Astrocyte (in vitro differentiated cells and primary cell): ENCODE measurements at places on chromosomes 13 and 19. TPM values are rescaled to one million over a fixed set of nuclear protein-coding genes. Genes with fewer than 3 reads are reported as not detected.

- H3K27ac ChIP-seq, result no peak overlapping the region
- no peaks in the 10 kb centered on the region for H3K27me3 ChIP-seq
- DNase-seq, result no peak
- peaks cover 12% of the 10 kb centered on the region for H3K4me1 ChIP-seq
Observed at GRCh38 chr19:18941628-18942354, 774 bp upstream of the HOMER3 start.

GRCh38 chr19:10005632-10006334 is 4.5 kb downstream of the COL5A3 start:
- DNase-seq, result no peak
- no peaks in the 10 kb centered on the region for H3K36me3 ChIP-seq

GRCh38 chr19:41883463-41883820 is 458 bp downstream of the ARHGEF1 start:
- peak overlapping the region; percentile 79 for H3K4me3 ChIP-seq
- H3K27ac ChIP-seq, result no peak overlapping the region
- H3K27me3 ChIP-seq, result no peaks in the 10 kb centered on the region
- H3K36me3 ChIP-seq, result no peaks in the 10 kb centered on the region
- H3K4me1 ChIP-seq, result peaks cover 31% of the 10 kb centered on the region

The SWSAP1 gene
- 1.7 and 1.8 TPM in 2 replicates for total RNA-seq

The SIGLEC8 gene
- not detected in 2 replicates for total RNA-seq

GRCh38 chr13:43522788-43523187 is 264.0 kb downstream of the ENOX1 start:
- DNase-seq, result peak; percentile 77
- H3K36me3 ChIP-seq, result no peaks in the 10 kb centered on the region
- no peak overlapping the region for H3K27ac ChIP-seq
- no peaks in the 10 kb centered on the region for H3K4me1 ChIP-seq
- H3K4me3 ChIP-seq, result no peak overlapping the region

DNA sequence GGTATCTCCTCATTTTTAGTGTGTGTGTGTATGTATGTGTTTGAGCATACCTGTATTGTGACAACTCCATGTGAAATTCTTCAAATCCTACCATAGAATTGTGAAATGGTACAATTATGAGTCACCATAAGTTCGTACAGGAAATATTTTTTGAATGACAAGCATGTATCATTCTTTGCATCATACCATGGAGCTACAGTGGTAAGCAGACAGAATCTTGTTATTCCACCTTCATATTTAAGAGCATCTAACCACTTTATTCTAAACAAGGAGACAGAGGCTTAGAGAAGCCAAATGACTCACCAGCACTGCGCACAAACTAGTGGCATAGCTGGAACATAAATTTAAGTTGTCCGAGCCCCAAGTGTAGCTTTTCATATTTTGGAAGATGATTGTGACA is 4.5 kb upstream of the EPSTI1 start:
- H3K36me3 ChIP-seq, result no peaks in the 10 kb centered on the region
- H3K4me3 ChIP-seq, result no peak overlapping the region
- no peak overlapping the region for H3K27ac ChIP-seq
- DNase-seq, result peak; percentile 77

The ZNF541 gene
- not detected in 2 replicates for total RNA-seq

The DKKL1 gene
- total RNA-seq, result 0.89 and 1.1 TPM in 2 replicates

DNA sequence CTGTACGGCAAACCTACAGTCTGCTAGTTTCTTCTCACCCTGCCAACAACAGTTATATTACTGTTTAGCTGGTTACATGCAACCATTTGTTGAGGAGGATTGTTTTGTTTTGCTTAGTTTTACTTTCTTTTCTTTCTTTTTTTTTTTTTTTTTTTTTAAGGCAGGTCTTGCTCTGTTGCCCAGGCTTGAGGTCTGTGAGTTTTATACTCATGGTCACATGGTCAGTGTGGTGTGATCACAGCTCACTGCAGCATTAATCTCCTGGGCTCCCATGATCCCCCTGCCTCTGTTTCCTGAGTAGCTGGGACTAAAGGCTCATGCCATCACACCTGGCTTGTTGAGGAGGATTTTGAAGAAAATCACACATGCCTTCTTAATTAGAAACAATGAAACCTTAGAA is 505.6 kb downstream of the GPC5 start:
- no peaks in the 10 kb centered on the region for H3K4me1 ChIP-seq
- no peaks in the 10 kb centered on the region for H3K36me3 ChIP-seq
- H3K27ac ChIP-seq, result no peak overlapping the region
- no peak for DNase-seq
- no peak overlapping the region for H3K4me3 ChIP-seq

DNA sequence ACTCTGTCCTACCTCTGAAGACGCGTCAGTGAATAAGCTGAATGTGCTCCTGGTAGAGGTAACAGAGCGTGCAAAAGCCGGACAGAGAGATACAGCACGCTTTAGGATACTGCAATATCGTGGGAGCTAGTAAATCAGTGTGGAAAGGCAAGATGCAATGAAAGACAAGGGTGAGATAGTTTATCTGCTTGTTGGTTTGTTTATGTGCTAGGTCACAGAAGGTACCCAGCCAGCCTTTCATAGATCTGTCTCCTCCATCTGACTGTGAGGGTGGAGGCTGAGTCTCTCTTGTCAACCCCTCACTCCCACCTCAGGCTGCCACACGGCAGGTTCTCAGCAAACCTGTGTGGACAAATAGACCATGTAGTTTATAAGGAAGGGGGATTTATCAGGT is 904 bp upstream of the GIPC1 start:
- H3K36me3 ChIP-seq, result no peaks in the 10 kb centered on the region
- no peak for DNase-seq
- H3K27me3 ChIP-seq, result no peaks in the 10 kb centered on the region
- no peak overlapping the region for H3K27ac ChIP-seq

DNA sequence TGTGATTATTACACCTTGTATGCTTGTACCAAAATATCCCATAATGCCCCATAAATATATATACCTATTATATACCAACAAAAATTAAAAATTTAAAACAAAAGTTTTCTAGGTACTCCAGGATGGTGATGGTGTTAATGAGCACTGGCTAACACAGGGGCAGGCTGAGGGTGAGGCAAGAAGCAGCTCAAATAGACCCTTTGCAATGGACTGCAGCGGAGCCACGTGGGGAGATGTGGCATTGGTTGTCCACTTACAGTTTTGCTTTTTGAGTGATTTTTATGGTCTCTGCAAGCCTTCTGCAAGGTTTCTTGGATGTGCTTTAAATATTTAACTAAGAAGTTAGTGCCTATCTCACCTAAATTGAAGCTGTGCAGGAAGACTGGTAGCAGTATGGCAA is 132.9 kb downstream of the RAP2A start:
- H3K27ac ChIP-seq, result no peak overlapping the region
- H3K4me3 ChIP-seq, result no peak overlapping the region
- DNase-seq, result no peak
- H3K36me3 ChIP-seq, result no peaks in the 10 kb centered on the region
- H3K4me1 ChIP-seq, result no peaks in the 10 kb centered on the region

DNA sequence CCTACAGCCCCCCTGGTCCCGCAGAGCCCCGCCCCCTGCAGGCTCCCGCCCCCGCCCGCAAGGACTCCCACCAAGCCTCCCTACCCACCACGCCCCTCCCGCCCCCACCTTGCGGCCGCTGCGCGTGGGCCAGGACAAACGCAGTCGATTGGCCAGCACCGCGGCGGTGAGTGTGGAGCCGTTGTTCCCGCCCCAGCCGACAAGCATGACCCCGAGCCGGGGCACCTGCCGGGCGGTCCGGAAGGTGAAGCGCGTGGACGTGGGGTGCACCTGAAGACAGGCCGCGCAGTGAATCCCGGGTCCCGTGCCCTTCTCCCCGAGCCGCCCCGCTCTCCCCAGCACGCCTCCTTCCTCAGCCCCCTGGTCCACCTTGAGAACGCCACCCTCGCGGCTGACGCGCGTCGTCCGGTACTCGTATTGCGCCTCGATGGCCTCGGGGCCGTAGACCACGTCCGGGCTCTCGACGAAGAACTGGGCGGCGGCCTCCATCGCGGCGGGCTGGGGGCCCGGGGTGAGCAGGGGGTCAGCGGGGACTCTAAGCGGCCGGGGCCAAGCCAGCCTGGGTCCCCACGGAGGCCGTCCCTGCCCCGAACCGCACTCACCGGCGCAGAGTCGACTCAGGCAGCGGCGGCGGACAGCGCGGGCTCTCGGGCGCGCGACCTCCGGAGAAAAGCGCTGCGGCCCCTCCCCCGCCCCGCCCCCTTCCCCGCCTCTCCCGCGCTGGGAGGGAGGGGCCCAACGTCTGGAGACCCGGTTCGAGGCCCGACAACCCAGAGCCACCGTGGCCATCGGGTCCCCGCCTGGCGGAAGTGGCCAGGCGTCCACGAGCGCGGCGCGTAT is at the start of gene ISYNA1:
TSS of gene ISYNA1 (minus strand) at position 643 of the 840 bp plus-strand sequence. CDS start at position 489, 154 bp downstream.
- H3K27ac ChIP-seq, result no peak within 1 kb of the TSS
- H3K27me3 ChIP-seq, result no peaks in the 10 kb centered on the region
- H3K36me3 ChIP-seq, result no peaks in the 10 kb centered on the region
- peak within 1 kb of the TSS; percentile 48 for H3K4me3 ChIP-seq

DNA sequence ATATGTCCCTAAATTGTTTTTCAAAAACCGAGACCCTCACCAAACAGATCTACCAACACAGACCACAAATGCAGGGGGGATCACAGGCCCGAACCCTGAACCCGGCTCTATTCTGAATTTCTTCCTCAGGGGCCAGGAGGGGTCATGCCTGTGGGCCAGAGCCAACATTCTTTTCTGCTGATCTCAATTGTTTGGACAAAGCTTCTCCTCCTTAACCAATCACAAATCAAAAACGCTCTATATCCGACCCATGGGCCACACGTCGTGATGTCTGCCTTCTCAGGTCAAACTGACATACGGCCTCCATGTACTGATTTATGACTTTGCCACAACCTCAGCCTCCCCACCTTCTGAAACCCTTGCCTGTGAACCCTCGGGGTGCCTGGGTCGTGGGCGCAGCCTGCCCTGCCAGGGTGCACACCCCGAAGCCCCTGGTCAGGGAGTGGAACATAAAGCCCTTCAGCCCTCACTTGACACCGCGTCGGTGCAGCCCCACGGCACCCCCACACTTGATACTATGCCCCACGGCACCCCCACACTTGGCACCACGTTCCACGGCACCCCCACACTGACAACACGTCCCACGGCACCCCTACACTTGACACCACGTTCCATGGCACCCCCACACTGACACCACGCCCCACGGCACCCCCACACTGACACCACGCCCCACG is 58.4 kb upstream of the C13orf46 start:
- peaks cover 14% of the 10 kb centered on the region for H3K36me3 ChIP-seq
- H3K27me3 ChIP-seq, result no peaks in the 10 kb centered on the region
- H3K4me1 ChIP-seq, result peaks cover 49% of the 10 kb centered on the region
- H3K4me3 ChIP-seq, result no peak overlapping the region
- H3K27ac ChIP-seq, result peak overlapping the region; percentile 67

DNA sequence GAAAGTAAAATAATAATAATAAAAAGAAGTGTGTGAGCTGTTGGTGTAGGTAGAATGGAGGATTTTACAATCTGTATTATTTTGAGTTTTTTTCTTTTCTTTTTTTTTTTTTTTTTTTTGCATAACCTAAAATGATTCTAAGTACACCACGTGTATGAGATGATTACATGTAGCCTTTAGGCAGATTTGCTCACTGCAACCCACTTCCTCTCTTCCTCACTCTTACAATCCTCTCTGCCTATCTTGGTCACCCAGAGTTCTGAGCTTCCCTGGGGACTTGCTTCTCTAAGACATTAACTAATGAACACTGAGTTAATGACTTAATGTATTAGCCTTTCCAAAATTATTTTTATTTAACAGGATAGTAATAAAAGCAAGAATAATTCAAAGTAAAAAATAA is 1169.6 kb downstream of the EFNB2 start:
- H3K27ac ChIP-seq, result no peak overlapping the region
- no peak overlapping the region for H3K4me3 ChIP-seq
- H3K36me3 ChIP-seq, result no peaks in the 10 kb centered on the region
- H3K4me1 ChIP-seq, result no peaks in the 10 kb centered on the region

GRCh38 chr19:32976223-32976805 is 4.3 kb downstream of the FAAP24 start:
- H3K4me1 ChIP-seq, result no peaks in the 10 kb centered on the region
- no peak overlapping the region for H3K4me3 ChIP-seq
- H3K36me3 ChIP-seq, result no peaks in the 10 kb centered on the region
- no peaks in the 10 kb centered on the region for H3K27me3 ChIP-seq
- H3K27ac ChIP-seq, result no peak overlapping the region

The ZIM2 gene
- not detected in 2 replicates for total RNA-seq

- H3K36me3 ChIP-seq, result peaks cover 9% of the 10 kb centered on the region
- H3K27ac ChIP-seq, result peak overlapping the region; percentile 86
- H3K4me3 ChIP-seq, result peak overlapping the region; percentile 87
- no peak for DNase-seq
Observed at GRCh38 chr19:16628984-16629691, 1.1 kb upstream of the MED26 start.

The PCSK4 gene
- total RNA-seq, result 2.7 and 3.9 TPM in 2 replicates

The SLC46A3 gene
- total RNA-seq, result 6.1 and 8.6 TPM in 2 replicates

DNA sequence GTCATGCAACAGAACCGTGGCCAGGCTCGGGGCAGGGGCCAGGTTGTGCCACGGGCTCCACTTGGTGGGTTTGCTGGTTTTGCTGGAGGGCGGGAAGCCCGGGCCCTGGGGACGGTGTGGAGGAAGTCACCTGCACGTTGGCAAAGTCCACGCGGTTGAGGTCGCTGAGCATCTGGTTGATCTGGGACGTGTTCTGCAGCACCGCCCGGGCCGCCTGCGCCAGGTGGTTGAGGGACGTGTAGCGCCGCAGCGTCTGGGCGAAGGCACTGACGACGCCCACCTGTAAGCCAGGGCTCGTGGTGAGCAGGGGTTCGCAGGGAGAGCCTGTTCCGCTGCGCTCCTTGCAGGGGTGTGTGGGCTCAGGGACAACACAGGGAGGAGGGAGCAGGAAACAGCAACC is 24.7 kb upstream of the RANBP3 start:
- H3K4me1 ChIP-seq, result no peaks in the 10 kb centered on the region
- H3K27ac ChIP-seq, result no peak overlapping the region
- no peaks in the 10 kb centered on the region for H3K27me3 ChIP-seq
- H3K4me3 ChIP-seq, result no peak overlapping the region
- DNase-seq, result no peak
- H3K36me3 ChIP-seq, result no peaks in the 10 kb centered on the region

- H3K4me3 ChIP-seq, result no peak overlapping the region
- H3K4me1 ChIP-seq, result no peaks in the 10 kb centered on the region
- H3K27me3 ChIP-seq, result no peaks in the 10 kb centered on the region
- H3K27ac ChIP-seq, result no peak overlapping the region
- peaks cover 8% of the 10 kb centered on the region for H3K36me3 ChIP-seq
Observed at GRCh38 chr19:21749090-21749489, 18.3 kb downstream of the ZNF100 start.

DNA sequence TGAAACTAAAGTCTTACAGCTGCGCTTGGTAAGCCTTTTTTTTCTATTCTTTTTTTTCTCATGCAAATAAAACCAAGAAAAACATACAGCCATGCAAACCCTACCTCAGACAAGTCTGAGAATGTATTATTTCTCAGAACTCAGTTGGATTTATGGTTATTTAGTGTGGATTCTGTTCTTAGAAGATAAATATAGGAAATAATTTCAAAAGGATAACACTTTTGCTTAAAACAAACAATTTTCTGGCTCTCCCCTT is 40.7 kb upstream of the TNFSF11 start:
- H3K4me1 ChIP-seq, result no peaks in the 10 kb centered on the region
- H3K36me3 ChIP-seq, result no peaks in the 10 kb centered on the region
- H3K4me3 ChIP-seq, result no peak overlapping the region

The CASP14 gene
- not detected in 2 replicates for total RNA-seq

GRCh38 chr19:43780706-43781525 is at the start of gene KCNN4:
Gene KCNN4, minus strand, starts transcription at chr19:43780973. Its CDS starts 112 bp downstream, at chr19:43780861.
- peaks cover 50% of the 10 kb centered on the region for H3K4me1 ChIP-seq
- peak; percentile 91 for DNase-seq
- H3K27me3 ChIP-seq, result no peaks in the 10 kb centered on the region
- H3K27ac ChIP-seq, result peak within 1 kb of the TSS; percentile 26
- no peaks in the 10 kb centered on the region for H3K36me3 ChIP-seq

The ZNF525 gene
- total RNA-seq, result 5.4 and 7.1 TPM in 2 replicates

- no peaks in the 10 kb centered on the region for H3K36me3 ChIP-seq
- H3K27me3 ChIP-seq, result peaks cover 47% of the 10 kb centered on the region
- no peak for DNase-seq
Observed at GRCh38 chr13:52849291-52850071, 1.0 kb upstream of the PCDH8 start.
